ENCODE measurements at places on chromosomes 7 and 10. TPM values are rescaled to one million over a fixed set of nuclear protein-coding genes. Genes with fewer than 3 reads are reported as not detected.
A peak's percentile ranks its signal among the peaks of the same experiment; 100 is the strongest.

Gene PDIA4
- total RNA-seq: 108 TPM

Gene WAC
- 92.9 TPM for total RNA-seq

Gene STRIP2
- total RNA-seq: 56.1 TPM

Gene LRRD1
- not detected for total RNA-seq

Gene GJD4
- total RNA-seq: not detected

Gene MBL2
- not detected for total RNA-seq

Gene TMEM213
- total RNA-seq: 0.39 TPM

Gene VWDE
- total RNA-seq: 2.3 TPM

Gene SKIDA1
- total RNA-seq: 0.07 TPM

Gene SYCE1
- total RNA-seq: not detected

- no peaks in the 10 kb centered on the region for H3K36me3 ChIP-seq
- H3K27me3 ChIP-seq: no peaks in the 10 kb centered on the region
- H3K27ac ChIP-seq: no peak overlapping the region
- H3K4me3 ChIP-seq: no peak overlapping the region
Measured at GRCh38 chr10:109317746-109318366, 605.5 kb downstream of the XPNPEP1 start.

GRCh38 chr7:100351657-100352058 is 6.3 kb upstream of the PILRB start:
- no peak overlapping the region for H3K4me3 ChIP-seq
- H3K27me3 ChIP-seq: no peaks in the 10 kb centered on the region
- H3K4me1 ChIP-seq: peaks cover 19% of the 10 kb centered on the region
- peaks cover 55% of the 10 kb centered on the region for H3K36me3 ChIP-seq
- peak overlapping the region; percentile 24 for H3K27ac ChIP-seq

GRCh38 chr7:13037216-13037615 is 349.8 kb downstream of the ARL4A start:
- no peaks in the 10 kb centered on the region for H3K36me3 ChIP-seq
- no peak for DNase-seq
- H3K27me3 ChIP-seq: peaks cover 5% of the 10 kb centered on the region
- H3K4me1 ChIP-seq: no peaks in the 10 kb centered on the region

- peaks cover 8% of the 10 kb centered on the region for H3K36me3 ChIP-seq
- no peak overlapping the region for H3K4me3 ChIP-seq
- DNase-seq: no peak
- peaks cover 8% of the 10 kb centered on the region for H3K4me1 ChIP-seq
Measured at GRCh38 chr10:381805-382204, 246.6 kb downstream of the ZMYND11 start.

GRCh38 chr7:69670701-69671100 is 72.4 kb downstream of the AUTS2 start:
- H3K36me3 ChIP-seq: no peaks in the 10 kb centered on the region
- H3K4me3 ChIP-seq: no peak overlapping the region
- no peaks in the 10 kb centered on the region for H3K27me3 ChIP-seq
- no peak overlapping the region for H3K27ac ChIP-seq
- H3K4me1 ChIP-seq: no peaks in the 10 kb centered on the region

- no peaks in the 10 kb centered on the region for H3K36me3 ChIP-seq
- peaks cover 13% of the 10 kb centered on the region for H3K27me3 ChIP-seq
- peak; percentile 4 for DNase-seq
Measured at GRCh38 chr10:131860806-131861440, 39.9 kb upstream of the PPP2R2D start.

DNA sequence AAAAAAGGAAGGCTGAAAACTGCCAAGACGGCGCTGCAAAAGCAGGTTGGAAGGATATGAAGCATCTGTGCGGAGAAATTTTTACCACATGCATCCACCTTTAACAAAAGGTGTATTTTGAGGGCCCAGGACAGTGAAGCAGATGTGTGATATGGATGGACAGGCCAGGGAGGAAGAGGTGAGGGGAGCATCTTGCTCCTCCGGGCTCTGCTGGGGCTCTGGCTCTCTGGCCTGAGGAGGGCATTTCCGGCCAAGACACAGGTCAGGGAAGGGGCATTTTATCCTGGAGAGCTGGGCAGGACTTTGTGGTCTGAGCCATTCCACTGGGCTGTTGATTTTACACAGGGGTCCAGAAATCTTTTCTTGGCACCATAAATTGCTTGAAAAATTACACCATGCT is 175.1 kb downstream of the ZMYND11 start:
- H3K4me3 ChIP-seq: no peak overlapping the region
- H3K36me3 ChIP-seq: peaks cover 2% of the 10 kb centered on the region
- H3K27ac ChIP-seq: no peak overlapping the region
- no peaks in the 10 kb centered on the region for H3K27me3 ChIP-seq

DNA sequence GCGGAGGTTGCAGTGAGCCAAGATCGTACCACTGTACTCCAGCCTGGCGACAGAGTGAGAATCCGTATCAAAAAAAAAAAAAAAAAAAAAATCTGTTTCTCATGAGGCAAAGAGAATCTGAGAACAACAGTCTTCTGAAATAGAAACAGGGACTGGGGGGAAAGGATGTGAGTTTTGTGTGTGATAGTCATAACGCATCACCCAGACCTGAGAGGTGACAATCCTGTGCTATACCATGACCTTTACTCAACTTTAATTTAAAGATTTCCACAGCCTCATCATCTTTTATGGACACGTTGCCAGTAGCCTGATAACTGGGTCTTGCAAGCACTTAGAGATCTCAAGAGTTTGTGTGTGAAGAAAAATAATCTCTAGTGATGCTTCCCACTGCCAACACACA is 2.3 kb downstream of the ATXN7L1 start:
- H3K4me3 ChIP-seq: no peak overlapping the region
- DNase-seq: no peak
- no peak overlapping the region for H3K27ac ChIP-seq

- H3K36me3 ChIP-seq: peaks cover 8% of the 10 kb centered on the region
- no peak overlapping the region for H3K4me3 ChIP-seq
- H3K27ac ChIP-seq: peak overlapping the region; percentile 57
- H3K27me3 ChIP-seq: no peaks in the 10 kb centered on the region
Measured at GRCh38 chr10:26485150-26485941, 47.2 kb downstream of the APBB1IP start.

GRCh38 chr7:7771452-7771851 is 53.0 kb upstream of the RPA3 start:
- H3K4me1 ChIP-seq: peaks cover 19% of the 10 kb centered on the region
- no peaks in the 10 kb centered on the region for H3K27me3 ChIP-seq
- H3K36me3 ChIP-seq: no peaks in the 10 kb centered on the region

DNA sequence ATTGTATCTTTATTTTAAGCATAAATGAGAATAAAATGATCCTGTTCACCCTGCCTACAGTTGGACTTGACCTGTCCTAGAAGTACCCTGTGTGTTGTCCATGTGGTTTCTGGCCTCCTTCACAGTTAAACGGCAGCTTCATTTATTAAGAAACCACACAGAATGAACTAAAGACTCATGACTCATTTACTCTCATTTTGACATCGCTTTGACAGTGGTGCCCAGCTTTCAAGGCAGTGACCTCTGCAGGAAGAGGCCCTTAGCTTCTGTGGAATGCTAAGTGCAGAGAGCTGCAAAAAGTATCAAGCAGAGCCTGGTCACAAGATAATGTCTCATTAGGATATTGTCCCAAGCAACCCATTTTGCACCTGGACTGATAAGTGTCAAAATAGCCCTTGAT is 93.4 kb downstream of the AVL9 start:
- no peaks in the 10 kb centered on the region for H3K27me3 ChIP-seq
- no peak overlapping the region for H3K4me3 ChIP-seq
- peak overlapping the region; percentile 63 for H3K27ac ChIP-seq
- peaks cover 15% of the 10 kb centered on the region for H3K36me3 ChIP-seq
- peak; percentile 40 for DNase-seq

GRCh38 chr7:31633467-31633866 is 53.5 kb upstream of the PPP1R17 start:
- H3K4me1 ChIP-seq: no peaks in the 10 kb centered on the region
- no peaks in the 10 kb centered on the region for H3K27me3 ChIP-seq
- H3K4me3 ChIP-seq: no peak overlapping the region
- no peak for DNase-seq

- H3K27ac ChIP-seq: peak overlapping the region; percentile 93
- H3K36me3 ChIP-seq: peaks cover 50% of the 10 kb centered on the region
- H3K4me1 ChIP-seq: peaks cover 66% of the 10 kb centered on the region
- DNase-seq: no peak
Measured at GRCh38 chr10:70162151-70162891, 8.0 kb downstream of the SAR1A start.

- DNase-seq: no peak
- peaks cover 22% of the 10 kb centered on the region for H3K4me1 ChIP-seq
- H3K27ac ChIP-seq: no peak overlapping the region
- no peak overlapping the region for H3K4me3 ChIP-seq
- no peaks in the 10 kb centered on the region for H3K36me3 ChIP-seq
- H3K27me3 ChIP-seq: peaks cover 20% of the 10 kb centered on the region
Measured at GRCh38 chr7:22722536-22723180, 4.3 kb upstream of the IL6 start.

GRCh38 chr10:104735036-104735756 is 94.1 kb downstream of the SORCS3 start:
- no peak for DNase-seq
- H3K27me3 ChIP-seq: peaks cover 3% of the 10 kb centered on the region
- no peak overlapping the region for H3K4me3 ChIP-seq
- no peaks in the 10 kb centered on the region for H3K36me3 ChIP-seq
- H3K4me1 ChIP-seq: no peaks in the 10 kb centered on the region
- H3K27ac ChIP-seq: no peak overlapping the region

DNA sequence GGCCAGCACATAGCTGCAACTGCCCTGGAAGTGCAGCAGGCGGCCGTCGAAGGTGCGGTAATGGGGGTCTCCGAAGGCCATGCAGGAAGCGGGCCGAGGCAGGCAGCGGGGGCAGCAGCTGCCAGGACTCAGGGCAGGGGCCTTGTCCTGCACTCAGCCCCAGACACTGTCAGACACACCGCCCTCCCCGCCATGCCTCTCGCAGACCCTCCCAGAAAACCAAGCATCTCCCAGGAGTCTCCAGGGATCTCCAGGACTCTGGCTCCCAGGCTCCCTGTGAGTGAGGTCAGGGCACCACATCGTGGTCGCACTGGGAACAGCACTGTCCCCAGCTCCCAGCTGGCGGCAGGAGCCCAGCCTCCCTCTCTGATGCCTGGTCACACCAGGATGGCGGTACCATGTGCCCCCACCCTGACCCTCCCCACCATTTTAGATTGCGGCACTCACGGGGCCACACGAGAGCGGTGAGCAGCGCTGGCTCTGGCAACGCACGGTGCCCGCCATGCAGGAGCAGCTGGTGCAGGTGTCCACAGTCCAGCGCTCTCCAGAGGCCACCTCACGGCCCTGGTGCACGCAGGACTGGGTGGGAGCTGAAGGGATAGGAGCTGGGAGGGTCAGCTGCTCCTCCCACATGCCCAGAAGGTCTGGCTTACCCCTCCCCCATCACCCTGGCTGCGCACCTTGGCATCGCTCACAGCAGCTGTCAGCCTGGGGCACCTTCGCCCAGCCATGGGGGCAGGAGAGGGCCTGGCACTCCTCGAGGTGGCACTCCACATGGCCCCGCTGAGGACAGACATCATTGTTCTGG is 17.5 kb downstream of the ATP6V1F start:
- no peak overlapping the region for H3K27ac ChIP-seq
- no peak overlapping the region for H3K4me3 ChIP-seq
- DNase-seq: peak; percentile 44
- peaks cover 1% of the 10 kb centered on the region for H3K4me1 ChIP-seq
- no peaks in the 10 kb centered on the region for H3K27me3 ChIP-seq

DNA sequence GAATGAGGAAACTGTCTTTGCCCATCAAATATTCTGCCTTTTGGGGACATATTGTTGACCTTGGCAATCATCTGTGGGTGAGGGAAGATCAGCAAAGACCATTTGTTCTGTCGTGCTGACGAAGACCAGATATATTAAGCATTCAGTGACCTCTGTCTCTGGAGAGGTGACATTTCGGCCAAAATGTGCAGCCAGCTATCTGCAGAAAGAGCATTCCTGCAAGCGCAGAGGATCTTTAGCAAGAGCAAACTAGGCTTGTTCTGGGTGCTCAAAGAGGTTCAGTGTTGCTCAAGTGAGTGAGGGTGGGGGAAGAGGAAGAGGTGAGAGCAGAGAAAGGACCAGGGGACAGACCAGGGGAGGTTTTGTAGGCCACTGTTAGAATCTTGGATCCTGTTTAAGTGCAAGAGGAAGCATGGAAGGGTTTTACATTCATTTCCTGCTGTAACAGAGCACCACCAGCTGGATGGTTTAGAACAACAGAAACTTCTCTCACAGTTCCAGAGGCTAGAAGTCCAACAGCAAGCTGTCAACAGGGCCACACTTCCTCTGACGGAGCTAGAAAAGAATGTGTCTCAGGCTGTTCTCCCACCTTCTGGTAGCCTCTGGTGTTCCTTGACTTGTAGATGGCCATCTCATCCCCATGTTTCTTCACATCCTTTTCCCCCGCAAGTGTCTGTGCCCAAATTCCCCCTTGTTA is 11.2 kb downstream of the C10orf120 start:
- peaks cover 24% of the 10 kb centered on the region for H3K27me3 ChIP-seq
- no peak for DNase-seq
- no peaks in the 10 kb centered on the region for H3K36me3 ChIP-seq
- no peaks in the 10 kb centered on the region for H3K4me1 ChIP-seq
- H3K27ac ChIP-seq: no peak overlapping the region

- no peaks in the 10 kb centered on the region for H3K36me3 ChIP-seq
- peaks cover 17% of the 10 kb centered on the region for H3K4me1 ChIP-seq
- DNase-seq: peak; percentile 28
- H3K27me3 ChIP-seq: peaks cover 73% of the 10 kb centered on the region
Measured at GRCh38 chr10:11009471-11010308, 8.0 kb upstream of the CELF2 start.

GRCh38 chr7:74722153-74722552 is 51.7 kb upstream of the NCF1 start:
- H3K4me3 ChIP-seq: no peak overlapping the region
- peaks cover 4% of the 10 kb centered on the region for H3K4me1 ChIP-seq
- no peak overlapping the region for H3K27ac ChIP-seq
- no peaks in the 10 kb centered on the region for H3K27me3 ChIP-seq
- DNase-seq: no peak

Measured in activated CD4-positive, alpha-beta memory T cell treated with anti-CD3 and anti-CD28 coated beads for 36 hours (primary cell).